ENCODE measurements at places on chromosomes 12 and 14.
A peak's percentile ranks its signal among the peaks of the same experiment; 100 is the strongest.

DNA sequence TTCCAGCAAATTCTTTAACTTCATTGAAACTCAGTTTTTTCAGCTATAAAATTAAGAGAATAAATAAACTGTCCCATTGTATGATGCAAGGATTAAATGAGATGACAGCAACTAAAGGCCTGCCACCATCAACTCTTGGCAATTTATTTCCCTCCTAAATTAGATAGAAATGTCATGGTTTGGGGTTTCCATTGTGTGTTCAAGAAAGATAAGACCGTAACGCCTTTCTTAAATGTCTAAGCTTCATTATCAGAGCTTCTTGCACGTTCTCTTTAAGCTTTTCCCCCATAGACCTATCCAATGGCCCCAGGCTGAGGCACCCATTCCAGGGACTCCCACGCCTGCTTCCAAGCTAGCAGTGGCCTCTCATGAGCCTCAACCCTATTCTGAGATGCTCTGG lies 281.9 kb downstream of the CACNA1C start:
- H3K36me3 ChIP-seq: no peaks in the 10 kb centered on the region
- H3K27ac ChIP-seq: no peak overlapping the region
- H3K4me1 ChIP-seq: no peaks in the 10 kb centered on the region
- H3K27me3 ChIP-seq: peaks cover 11% of the 10 kb centered on the region

GRCh38 chr12:86050010-86050409 lies 175.9 kb downstream of the NTS start:
- H3K4me3 ChIP-seq: no peak overlapping the region
- no peak for DNase-seq
- H3K27me3 ChIP-seq: no peaks in the 10 kb centered on the region
- H3K36me3 ChIP-seq: no peaks in the 10 kb centered on the region
- H3K4me1 ChIP-seq: no peaks in the 10 kb centered on the region

DNA sequence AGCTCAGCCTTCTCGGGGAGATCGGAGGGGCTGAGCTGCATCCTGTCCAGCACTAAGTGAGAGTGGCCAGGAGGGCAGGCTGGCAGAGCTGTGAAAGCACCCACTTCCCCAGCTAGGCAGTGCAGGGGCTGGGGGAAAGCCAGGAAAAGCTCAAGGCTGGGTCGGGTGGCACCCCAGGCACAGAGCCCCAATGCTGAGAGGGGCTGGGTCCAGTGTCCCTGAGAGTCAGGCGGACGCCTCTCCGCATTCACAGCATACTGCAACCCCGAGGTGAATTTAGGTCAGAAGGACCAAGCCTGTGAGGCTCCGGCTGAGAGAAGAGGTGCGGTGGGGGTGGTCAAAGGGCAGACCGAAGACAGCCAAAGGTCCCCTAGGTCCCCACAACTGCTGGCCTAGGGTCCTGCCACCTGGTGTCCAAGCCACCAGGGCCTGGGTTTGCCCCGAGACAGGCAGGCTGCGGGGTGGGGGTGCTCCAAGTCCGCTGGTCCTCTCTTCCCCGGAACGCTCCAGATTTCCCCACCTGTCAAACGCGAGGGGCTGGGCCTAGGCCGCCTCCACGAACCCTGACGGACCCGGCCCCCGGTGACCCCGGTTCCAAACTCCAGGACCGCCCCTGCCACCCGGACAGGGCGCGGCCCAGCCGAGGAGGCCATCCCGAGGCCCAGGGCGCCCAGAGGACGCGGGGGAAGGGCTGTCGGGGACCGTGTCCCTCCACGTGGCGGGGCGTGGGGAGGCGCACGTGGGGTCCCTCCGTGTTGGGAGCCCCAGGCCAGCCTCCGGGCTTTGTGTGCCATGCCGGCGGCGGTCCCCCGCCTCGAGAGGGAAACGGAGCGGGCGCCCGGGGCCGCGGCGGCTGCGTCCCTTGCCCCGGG lies 527 bp downstream of the CAMKK2 start:
- H3K36me3 ChIP-seq: no peaks in the 10 kb centered on the region
- no peak overlapping the region for H3K27ac ChIP-seq
- peak overlapping the region; percentile 92 for H3K4me3 ChIP-seq
- peak; percentile 14 for DNase-seq

DNA sequence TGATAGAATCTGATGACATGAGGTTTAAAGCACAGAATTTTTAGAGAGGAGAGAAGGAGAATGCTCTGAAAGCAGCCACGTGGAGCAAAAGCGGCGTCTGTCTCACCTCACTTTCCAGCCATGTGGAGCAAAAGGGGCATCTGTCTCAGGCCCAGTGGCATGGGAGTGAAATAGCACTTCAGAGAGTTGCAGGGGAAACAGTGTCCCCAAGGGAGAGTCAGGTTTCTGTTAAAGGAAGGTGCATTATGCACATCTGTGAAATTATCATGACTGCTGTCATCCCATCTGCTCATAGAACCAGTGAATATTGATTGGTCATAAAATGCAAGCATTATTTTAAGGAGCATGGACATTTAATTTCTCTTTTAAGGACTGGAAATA lies 124.0 kb downstream of the BICD1 start:
- H3K4me1 ChIP-seq: no peaks in the 10 kb centered on the region
- no peak overlapping the region for H3K27ac ChIP-seq
- no peaks in the 10 kb centered on the region for H3K27me3 ChIP-seq
- no peak for DNase-seq

GRCh38 chr12:109704371-109705098 lies 9.1 kb upstream of the FAM222A start:
- no peak overlapping the region for H3K27ac ChIP-seq
- no peaks in the 10 kb centered on the region for H3K27me3 ChIP-seq
- no peak overlapping the region for H3K4me3 ChIP-seq
- H3K4me1 ChIP-seq: no peaks in the 10 kb centered on the region
- H3K36me3 ChIP-seq: no peaks in the 10 kb centered on the region
- no peak for DNase-seq

DNA sequence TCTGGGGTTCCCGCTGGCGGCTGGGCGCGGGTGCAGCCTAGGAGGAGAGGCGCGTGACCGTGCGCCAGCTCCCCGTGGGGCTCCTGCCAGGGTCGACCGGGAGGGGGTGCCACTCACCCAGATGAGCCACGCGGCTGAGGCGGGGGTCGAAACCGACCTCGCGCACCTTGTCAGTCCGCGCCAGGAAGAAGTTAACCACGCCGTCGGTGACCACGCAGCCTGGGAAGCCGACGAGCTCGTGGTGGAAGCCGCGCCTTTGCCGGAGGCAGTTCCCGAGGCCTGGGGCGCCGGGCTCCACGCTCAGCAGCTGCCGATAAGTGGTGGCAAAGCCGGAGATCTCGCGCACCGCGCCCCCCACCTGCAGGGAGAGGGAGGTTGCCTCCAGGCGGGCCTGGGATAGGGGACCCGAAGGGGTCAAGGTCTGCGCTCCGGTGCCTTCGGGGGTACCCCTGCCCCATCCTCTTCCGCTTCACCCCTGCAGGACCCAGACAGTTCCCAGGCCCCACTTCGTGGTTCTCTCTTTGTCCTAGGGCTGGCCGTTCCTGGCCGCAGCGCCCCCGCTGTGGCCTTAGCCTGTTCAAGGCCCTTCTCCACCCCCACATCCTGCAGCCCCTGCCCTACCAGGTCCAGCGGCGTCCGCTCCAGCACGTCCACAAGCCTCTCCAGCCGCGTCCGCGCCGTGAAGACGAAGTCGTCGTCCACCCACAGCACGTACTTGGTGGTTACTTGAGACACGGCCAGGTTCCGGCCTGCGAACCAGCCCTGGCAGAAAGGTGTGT lies 5.3 kb downstream of the B4GALNT1 start:
- H3K4me1 ChIP-seq: no peaks in the 10 kb centered on the region
- no peak overlapping the region for H3K27ac ChIP-seq
- no peak for DNase-seq
- H3K4me3 ChIP-seq: peak overlapping the region; percentile 12
- no peaks in the 10 kb centered on the region for H3K36me3 ChIP-seq

- no peaks in the 10 kb centered on the region for H3K36me3 ChIP-seq
- H3K4me3 ChIP-seq: no peak overlapping the region
- H3K27me3 ChIP-seq: no peaks in the 10 kb centered on the region
- no peak for DNase-seq
Measured at GRCh38 chr12:51505360-51506105, 80.9 kb downstream of the SLC4A8 start.

- no peaks in the 10 kb centered on the region for H3K27me3 ChIP-seq
- no peaks in the 10 kb centered on the region for H3K36me3 ChIP-seq
- no peak for DNase-seq
- no peaks in the 10 kb centered on the region for H3K4me1 ChIP-seq
Measured at GRCh38 chr14:75383721-75384120, 44.1 kb upstream of the JDP2 start.

DNA sequence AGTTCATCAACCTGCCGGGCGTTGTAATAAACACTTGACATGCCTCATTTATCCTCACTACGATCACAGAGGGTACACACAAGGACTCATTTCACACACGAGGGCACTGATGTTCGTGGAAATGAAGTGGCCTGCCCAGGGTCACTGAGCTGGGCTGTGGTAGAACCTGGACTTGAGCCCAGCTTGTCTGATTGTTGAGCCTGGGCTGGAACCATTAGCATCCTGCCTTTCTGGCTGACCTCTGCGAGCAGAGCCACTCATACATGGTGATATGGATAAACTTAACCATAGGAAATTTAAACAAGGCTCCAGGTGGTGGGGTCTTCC lies 16.6 kb upstream of the JDP2 start:
- no peak for DNase-seq
- no peak overlapping the region for H3K27ac ChIP-seq
- H3K36me3 ChIP-seq: no peaks in the 10 kb centered on the region
- no peak overlapping the region for H3K4me3 ChIP-seq
- H3K27me3 ChIP-seq: peaks cover 3% of the 10 kb centered on the region
- H3K4me1 ChIP-seq: no peaks in the 10 kb centered on the region

All from T-cell (primary cell).